Endodermal cell (in vitro differentiated cells): ENCODE measurements at places on chromosomes 13 and 19. TPM values are rescaled to one million over a fixed set of nuclear protein-coding genes. Genes with fewer than 3 reads are reported as not detected.

LGALS13 gene
- not detected in 2 replicates for total RNA-seq

ZNF418 gene
- 21.5 to 31.5 TPM (median 29.6 TPM) in 3 replicates for total RNA-seq

ZNF578 gene
- total RNA-seq = 5.4 to 11.8 TPM (median 9.8 TPM) in 3 replicates

SPIB gene
- total RNA-seq = 2.0 and 2.6 TPM in 2 replicates

SLC25A30 gene
- total RNA-seq = 9.9 and 11.5 TPM in 2 replicates

KLK8 gene
- 1.1 and 2.0 TPM in 2 replicates for total RNA-seq

MAST3 gene
- 11.3 and 13.0 TPM in 2 replicates for total RNA-seq

ATP4A gene
- total RNA-seq = 0.18 TPM in 1 of 2 replicates, not detected in the other

HSD17B14 gene
- total RNA-seq = 37.0 and 43.0 TPM in 2 replicates

ZNF329 gene
- 15.4 and 16.7 TPM in 2 replicates for total RNA-seq

ICAM1 gene
- total RNA-seq = 5.2 to 7.3 TPM (median 5.7 TPM) in 3 replicates

C19orf47 gene
- 15.1 and 15.6 TPM in 2 replicates for total RNA-seq

GRCh38 chr13:43102304-43102703, 78.9 kb downstream of the DNAJC15 start:
- DNase-seq = no peak

DNA sequence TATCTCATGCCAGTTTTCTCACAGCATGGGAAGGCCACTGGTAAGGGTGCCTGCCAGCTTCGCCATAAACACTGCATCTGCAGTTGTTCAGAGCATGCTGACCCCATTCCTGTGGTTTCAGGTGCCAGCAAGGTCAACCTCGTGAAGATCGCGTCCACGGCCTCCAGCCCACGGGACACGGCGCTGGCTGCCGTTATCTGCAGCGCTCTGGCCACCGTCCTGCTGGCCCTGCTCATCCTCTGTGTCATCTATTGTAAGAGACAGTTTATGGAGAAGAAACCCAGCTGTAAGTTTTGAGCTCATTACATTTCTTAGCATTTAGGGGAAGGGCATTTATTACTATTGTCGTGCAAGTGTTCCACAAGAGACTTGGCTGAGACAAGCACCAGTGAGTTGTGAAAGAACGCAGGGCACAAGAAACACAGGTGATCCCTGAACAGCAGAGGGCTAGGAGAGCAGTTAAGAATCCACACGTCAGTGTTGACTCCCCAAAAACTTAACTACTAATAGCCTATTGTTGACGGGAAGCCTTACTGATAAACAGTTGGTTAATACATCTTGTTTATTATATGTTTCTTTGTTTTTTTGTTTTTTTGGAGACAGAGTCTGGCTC, 88.8 kb downstream of the TNFRSF19 start:
- DNase-seq = no peak

GRCh38 chr19:41299755-41300089, 10.2 kb upstream of the CCDC97 start:
- DNase-seq = no peak

DNA sequence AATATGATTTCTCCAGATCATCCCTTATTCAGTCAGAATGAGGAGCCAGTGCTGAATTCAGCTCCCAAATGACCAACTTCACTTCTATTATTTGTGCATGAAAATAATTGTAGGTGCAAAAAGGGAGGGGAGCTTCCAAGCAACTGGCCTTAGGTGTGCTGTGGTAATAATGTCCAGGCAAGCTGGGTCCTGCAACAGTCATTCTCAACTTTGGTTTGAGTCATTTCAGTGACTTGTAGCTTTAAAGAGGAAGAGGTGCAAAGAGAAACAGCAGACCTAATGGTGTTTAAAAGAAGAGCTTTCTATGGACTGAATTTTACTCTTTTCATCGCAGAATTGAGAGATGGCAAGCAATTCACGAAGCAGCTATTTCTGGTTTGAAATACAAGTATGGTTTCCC, 29.2 kb upstream of the FGF9 start:
- DNase-seq = no peak

DNA sequence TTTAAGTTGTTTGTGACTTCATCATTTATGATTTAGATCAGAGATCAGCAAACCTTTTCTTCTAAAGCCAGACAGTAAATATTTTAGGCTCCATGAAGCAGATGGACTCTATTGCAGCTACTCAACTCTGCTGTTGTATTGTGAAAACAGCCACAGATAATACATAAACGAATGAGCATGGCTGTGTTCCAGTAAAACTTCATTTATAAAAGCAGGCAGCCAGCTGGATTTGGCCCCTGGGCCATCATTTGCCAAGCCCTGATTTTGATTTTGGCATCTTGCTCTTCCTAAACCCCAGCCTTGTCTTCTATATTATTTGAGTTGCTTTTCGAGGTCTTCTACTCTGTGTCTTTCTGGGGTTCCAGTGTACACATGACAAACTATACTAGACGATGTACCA, 41.3 kb downstream of the RNASEH2B start:
- no peak for DNase-seq

GRCh38 chr13:25966086-25966485, 85.7 kb downstream of the SHISA2 start:
- no peak for DNase-seq

DNA sequence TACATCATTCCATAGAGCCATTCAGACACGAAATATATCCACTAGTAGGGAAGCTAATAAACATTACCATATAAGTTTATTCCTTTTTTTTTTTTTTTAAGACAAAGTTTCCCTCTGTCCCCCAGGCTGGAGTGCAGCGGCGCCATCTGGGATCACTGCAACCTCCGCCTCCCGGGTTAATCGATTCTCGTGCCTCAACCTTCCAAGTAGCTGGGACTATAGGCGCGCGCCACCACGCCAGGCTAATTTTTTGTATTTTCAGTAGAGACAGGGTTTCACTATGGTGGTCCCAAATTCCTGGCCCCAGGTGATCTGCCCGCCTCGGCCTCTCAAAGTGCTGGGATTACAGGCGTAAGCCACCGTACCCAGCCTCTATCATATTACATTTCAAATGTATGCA, 612 bp upstream of the ZNF154 start:
- DNase-seq = peak; percentile 58

DNA sequence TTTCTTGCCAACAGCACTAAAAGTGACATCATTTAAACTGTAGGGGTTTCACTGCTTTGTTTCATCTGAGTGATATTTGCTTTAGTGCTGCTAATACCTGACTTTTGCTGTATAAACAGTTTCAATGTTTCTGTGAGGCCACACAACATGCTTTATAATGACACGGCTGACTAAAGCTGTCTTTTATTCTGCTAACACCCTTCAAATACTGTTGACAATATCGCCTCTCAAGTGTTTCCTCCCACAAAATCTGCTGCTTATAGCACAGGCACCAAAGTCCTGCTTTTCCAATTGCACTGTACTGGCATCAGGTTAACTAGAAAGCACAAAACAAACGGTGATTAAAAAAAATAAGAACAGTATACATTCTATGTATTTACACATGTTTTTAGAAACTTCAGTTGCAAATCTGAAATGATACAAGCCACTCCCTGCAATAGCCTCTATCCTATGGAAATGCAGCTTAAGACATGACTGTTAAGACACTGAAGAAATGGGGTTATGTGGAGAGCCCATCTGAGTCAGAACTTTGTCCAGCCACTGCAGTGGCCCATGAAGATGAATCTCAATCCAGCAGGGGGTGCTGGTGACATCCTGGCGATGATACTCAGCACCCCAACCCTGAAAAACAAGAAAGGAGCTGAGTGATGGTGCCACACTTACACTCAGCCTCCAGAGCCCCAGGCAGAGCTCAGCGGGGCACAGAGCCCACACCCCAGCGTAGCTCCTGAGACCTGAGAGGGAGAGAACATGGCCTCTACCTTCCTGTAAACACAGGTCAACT, 29.4 kb downstream of the RFXAP start:
- peak; percentile 60 for DNase-seq

DNA sequence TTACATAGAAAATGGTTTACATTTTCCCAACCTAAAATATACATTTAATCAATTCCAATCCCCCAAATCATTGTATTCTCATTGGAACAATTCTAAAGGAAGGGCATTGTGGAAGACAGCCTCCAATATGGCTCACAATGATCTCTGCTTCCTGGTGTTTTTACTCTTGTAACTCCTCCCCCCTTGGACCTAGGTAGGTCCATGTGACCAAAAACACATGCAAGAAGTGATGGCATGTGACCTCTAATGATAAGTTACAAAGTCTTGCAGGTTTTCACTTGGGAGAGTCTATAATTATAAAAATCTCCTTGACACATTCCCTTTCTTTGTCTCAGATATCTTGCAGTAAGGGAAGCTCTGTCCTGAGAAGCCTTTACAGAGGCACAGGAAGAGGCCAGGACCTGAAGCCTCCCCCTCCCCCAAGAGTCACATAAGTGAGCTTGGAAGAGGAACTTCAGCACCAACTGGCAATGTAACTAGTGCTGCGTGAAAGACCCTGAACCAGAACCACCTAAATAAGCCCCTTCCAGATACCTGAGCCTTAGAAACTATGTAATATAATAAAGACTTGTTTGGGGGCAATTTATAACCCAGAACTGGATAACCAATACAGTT, 816.2 kb upstream of the ATXN8OS start:
- no peak for DNase-seq

GRCh38 chr13:79805317-79805716, 324.4 kb downstream of the NDFIP2 start:
- DNase-seq = peak; percentile 84

DNA sequence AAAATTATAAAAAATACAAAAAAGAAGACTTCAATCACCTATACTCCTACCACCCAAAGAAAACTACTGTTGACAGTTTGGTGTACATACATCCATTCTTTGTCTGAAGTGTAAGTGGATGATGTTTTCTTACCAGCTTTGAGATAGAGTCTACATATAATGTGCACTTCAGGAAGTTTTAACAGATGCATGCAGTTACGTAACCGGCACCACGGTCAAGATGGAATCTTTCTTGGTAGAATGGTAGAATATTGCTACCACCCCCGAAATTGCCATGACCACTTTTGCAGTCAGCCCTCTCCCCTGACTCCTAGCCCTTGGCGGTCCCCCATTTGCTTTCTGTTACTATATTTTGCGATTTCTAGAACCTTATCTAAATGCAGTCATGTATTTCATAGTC, 1.4 kb downstream of the CUL4A start:
- DNase-seq = no peak

DNA sequence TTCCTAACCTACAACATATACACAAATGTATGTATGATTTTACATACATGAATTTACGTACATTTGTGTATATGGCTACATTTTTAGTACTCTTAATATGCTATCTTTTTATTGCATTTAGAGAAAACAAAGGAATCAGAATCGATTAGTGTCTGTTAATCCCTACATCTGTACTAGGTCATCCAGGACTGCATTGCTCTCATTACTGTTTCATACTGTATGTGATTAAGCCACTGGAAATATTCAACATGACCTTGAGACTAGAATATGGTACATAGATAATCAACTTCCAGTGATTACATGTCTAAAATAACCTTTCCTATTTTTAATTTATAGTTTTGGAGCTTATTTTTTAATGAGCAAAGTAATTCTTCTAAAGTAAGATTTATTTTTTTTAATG, 5.3 kb upstream of the MAB21L1 start:
- no peak for DNase-seq

DNA sequence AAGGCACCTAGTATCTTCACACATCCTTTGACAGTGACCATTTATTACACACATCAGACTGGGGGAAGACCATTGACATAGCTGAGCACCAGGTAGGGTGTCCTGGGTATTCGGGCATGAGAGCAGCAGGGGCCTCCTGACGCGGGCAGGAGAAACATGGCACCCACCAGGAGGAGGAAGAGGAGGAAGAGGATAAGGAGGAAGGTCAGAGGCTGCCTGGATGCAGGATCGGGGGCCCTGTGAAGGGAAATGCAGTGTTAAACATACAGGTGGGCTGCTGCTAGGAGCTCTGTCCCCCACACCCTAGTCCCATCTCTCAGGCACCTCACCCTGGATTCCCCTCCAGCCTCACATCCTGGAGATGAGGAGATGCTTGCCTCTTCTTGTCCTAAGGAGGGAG, 5.3 kb downstream of the SYNE4 start:
- no peak for DNase-seq

DNA sequence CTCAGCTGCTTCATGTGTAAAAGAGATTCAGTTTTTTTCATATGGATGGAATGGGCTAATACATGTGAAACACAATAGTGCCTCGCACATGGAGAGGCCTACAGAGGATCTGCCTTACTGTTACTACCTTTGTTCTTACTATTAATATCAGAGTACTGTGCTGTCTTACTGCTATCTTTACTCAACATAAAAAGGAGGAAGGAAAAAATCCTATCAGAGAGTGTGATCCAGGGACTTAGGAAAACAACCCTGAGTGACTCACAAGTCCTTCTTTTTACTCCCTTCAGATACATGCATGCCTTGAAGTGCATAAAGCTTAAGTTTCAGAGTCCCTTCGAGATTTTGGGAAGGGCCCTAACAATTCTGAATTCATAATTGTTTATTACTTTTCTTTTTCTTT, 136.8 kb downstream of the TBC1D4 start:
- DNase-seq = no peak

DNA sequence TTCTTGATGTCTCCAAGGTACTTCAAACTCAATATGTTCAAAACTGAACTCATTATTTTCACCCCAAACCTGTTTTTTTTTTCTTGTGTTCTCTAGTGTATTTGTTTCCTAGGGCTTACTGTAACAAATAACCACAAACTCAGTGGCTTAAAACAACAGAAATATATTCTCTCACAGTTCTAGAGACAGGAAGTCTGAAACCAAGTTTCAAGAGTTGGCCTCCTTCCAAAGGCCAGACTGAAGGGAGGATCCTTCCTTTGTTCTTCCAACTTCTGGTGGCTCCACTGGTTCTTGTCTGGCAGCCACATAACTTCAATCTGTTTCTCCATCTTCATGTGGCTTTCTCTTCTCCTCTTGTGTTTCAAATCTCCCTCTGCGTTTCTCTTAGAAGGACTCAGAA, 62.0 kb upstream of the PDCD5 start:
- DNase-seq = no peak

- no peak for DNase-seq
These were observed 2.8 kb upstream of the IFI30 start for GRCh38 chr19:18170714-18171255.

GRCh38 chr19:4567584-4568071, 8.1 kb upstream of the SEMA6B start:
- peak; percentile 98 for DNase-seq

- no peak for DNase-seq
These were observed 49.9 kb downstream of the TBC1D4 start for GRCh38 chr13:75432045-75432444.

DNA sequence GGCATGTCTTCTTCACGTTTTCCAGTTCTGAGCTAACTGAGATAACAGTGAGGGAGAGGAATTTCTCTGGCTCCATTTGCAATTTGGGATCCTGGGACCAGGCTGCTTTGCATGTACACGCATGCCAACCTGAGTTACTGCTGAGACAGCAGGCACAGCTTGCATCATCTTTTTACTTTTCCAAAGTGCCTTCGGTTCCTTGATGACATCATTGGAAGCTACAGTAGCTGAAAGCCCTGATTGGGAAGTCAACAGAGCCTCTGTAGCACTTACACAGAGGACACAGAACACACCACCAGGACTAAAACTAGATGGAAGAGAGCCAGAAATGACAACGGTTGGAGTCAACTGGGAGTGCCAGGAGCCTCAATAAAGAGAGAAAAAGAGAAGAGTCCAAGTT, 399.1 kb upstream of the GPC6 start:
- no peak for DNase-seq

GRCh38 chr19:35786299-35787160, 11.2 kb downstream of the ARHGAP33 start:
- no peak for DNase-seq
